ENCODE measurements at places on chromosomes 4 and X. TPM values are rescaled to one million over a fixed set of nuclear protein-coding genes. Genes with fewer than 3 reads are reported as not detected.
A peak's percentile ranks its signal among the peaks of the same experiment; 100 is the strongest.

The PAGE5 gene
- total RNA-seq = not detected

DNA sequence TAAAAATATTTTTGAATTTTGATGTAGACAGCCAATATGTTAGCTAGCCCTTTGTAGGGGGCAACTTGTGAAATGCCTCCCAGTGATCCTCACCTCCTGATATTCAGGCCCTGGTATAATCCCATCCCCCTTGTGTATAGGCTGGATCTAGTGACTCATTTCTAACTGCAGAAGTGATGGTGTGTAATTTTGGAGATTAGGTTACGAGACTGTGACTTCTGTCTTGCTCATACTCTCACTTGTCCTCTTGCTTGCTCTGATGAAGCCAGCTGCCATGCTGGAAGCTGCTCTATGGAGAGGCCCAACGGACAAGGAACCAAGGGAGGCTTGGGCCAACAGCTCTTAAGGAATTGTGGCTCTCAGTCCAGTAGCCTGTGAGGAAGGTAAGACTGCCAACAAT lies 61.7 kb downstream of the GPR82 start:
- DNase-seq = no peak

- DNase-seq = no peak
These were observed 8.6 kb downstream of the SRPX start for GRCh38 chrX:38211891-38212635.

DNA sequence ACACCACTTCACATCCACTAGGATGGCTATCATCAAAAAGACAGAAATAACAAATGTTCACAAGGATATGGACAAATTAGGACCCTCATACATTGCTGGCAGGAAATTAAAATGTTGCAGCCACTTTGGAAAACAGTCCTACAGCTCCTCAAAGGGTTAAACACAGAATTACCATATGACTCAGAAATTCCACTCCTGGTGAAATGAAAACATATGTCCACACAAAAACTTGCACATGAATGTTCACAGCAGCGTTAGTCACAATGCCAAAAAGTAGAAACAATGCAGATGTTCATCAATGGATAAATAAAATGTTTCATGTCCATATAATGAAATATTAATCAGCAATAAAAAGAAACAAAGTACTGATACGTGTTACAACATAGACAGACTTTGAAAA lies 15.1 kb downstream of the S100G start:
- no peak for DNase-seq

The ADAMTS3 gene
- total RNA-seq = 3.2 TPM

GRCh38 chrX:9578083-9578779 lies 113.4 kb downstream of the TBL1X start:
- no peak for DNase-seq

DNA sequence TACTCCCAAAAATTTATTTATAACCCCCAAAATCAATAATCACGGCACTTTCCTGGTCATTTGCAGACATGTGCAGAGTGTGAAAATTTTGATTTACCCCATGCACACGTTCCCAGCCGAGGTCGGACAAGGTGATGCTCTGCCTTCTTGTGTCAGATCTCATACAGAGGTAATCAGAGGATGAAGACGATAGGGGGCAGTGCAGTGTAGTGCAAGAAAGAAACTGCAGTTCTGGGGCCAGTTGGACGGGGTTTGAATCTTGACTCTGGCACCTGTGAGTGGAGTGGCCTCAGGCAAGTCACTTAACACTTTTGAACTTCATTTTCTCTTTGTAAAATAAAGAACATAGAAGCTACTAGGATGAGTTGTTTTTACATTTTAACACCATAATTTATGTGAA lies 88.4 kb downstream of the FRMPD3 start:
- peak; percentile 34 for DNase-seq

- peak; percentile 21 for DNase-seq
These were observed 424.5 kb upstream of the CTSO start for GRCh38 chr4:156378033-156378665.

- no peak for DNase-seq
These were observed 8.6 kb downstream of the ATP2B3 start for GRCh38 chrX:153526042-153526441.

DNA sequence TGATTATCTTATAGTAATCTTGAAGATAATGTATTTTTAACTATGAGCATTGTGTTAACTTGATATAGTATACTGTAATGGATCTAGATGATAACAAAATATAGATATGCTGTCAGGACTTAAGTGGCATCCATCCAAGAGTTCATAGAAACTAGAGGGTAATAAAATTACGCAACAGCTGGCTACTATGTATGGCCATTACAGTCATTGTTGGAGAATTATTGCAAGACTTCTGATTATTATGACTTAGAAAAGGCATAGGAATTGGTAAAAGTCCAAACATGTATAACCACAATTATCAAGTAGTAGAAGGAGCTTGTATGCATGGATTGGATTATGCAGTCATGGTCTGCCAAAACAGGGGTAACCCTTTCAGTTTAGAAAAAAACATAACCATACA lies 9.5 kb downstream of the OGT start:
- DNase-seq = no peak

- DNase-seq = no peak
These were observed 1015.0 kb upstream of the GRID2 start for GRCh38 chr4:91288702-91289311.

DNA sequence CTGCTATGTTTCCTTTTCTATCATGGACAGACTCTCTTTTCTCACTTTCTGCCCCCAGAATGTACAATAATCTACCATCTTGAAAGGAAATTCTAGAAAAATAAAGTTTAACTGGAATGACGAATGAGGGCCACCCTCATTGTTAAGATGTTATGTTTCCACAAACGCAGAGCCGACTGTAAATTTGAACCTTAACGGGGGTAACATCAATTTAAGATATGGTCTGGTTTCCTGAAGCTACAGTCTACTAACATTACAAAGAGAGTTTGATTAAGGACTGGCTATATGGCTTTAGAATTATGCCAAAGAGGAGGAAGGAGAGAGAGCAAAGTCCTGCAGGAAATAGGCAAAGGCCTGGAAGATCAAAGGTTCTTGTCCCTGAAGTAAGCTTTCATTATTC lies 227.2 kb downstream of the USP46 start:
- no peak for DNase-seq

DNA sequence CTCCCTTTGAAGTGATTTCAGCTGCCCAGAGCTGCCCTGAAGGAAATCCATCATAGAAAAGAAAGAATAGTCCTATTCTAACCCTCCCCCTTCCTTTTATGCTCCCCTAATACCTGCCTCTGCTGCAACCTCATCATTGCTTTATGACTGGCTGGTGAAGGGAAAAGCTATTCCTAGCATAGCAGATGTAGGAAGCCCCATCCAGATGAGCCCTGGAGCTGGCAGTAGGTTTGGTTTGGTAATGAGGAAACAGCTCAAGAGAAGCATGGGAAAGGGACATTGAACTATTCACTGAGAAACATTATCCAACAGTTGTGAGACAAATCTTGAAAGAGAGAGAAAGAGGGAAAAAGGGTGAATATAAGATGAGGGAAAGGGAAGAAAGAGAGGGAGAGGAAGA lies 29.2 kb downstream of the ARSJ start:
- DNase-seq = no peak

GRCh38 chr4:186688150-186688943 lies 35.3 kb downstream of the FAT1 start:
- no peak for DNase-seq

- DNase-seq = no peak
These were observed 104.3 kb downstream of the CORIN start for GRCh38 chr4:47733302-47734175.

- no peak for DNase-seq
These were observed 220.7 kb downstream of the GRXCR1 start for GRCh38 chr4:43113196-43113595.

The MAGEC3 gene
- total RNA-seq = not detected
